Activated CD4-positive, CD25-positive, alpha-beta regulatory T cell (primary cell): ENCODE measurements at places on chromosomes 7 and 10.

DNA sequence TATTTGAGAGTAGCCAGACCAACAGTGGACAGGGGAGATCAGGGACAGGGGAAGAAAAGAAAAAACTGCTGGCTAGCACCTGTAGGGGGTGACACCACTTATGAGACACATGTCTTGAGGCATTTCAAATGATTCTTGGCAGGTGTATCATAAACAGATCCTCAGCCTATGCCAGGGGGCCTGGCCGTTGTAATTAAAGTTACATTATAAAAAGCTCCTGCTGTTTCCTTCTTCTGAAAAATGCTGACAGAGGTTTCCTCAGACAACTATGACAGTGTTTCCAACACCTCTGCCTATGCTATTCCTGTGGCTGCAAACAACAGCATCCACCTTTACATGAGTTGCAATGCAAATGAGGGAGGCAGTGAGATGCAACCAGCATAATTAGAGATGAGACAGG, 281.0 kb upstream of the PTER start:
- no peak for DNase-seq

DNA sequence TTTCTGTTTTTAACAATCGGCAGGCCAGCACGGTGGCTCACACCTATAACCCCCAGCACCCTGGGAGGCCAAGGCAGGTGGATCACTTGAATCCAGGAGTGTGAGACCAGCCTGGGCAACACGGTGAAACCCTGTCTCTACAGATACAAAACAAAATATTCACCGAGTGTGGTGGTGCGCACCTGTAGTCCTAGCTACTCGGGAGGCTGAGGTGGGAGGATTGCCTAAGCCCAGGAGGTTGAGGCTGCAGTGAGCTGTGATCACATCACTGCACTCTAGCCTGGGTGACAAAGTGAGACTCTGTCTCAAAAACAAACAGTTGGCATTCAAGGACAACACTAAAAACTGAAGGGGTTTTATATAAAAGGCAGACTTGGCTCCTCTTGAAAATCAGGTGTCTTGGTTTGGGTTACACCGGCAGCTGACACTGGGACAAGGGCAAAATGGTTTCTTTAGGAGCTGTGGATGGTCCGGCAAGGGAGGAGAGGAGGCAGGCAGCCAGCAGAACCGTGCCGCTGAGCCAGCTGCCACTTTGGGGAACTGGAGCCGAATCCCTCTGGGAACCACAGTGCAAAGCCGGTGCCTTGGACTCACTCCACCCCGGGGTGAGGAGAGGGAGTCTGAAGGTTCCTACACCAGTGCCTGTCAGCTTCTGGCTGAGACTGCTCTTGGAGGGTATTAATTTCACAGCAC, 52.6 kb downstream of the CHST3 start:
- DNase-seq, result no peak

DNA sequence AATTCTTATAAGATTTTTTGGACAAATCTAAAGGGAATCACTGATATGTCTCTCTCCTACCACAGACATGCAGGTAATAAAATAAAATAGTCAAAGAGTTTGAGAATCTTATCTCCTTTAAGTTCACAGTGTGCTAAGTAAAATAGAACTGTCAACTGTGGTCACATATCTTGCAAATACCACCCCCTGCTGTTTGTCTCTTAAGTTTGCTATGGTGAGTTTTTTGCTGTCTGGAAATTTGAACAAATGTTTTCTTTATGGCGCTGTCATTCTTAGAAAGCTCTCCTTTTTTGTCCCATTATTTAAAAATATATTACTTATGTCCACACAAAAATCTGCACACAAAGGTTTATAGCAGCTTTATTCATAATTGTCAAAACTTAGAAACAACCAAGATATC, 19.6 kb downstream of the GIMAP5 start:
- DNase-seq, result no peak

DNA sequence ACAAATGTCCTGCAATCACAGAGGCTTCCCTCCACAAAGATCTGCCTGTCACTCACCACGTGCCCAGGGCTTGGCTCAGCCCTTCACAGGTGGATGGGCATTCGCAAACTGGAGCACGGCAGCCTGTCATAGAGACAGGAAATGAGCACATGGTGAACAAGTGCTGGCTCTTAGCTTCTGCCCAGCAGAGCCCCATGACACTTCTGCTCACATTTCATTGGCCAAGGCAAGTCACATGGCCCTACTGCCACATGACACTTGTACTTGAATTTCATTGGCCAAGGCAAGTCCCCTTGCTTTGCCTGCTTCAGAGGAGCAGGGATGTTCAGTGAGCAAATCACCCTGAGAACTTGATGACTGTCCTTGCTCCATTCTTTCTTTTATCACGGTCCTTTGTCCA, 110.8 kb upstream of the PPP2R2D start:
- no peak for DNase-seq

GRCh38 chr7:96837593-96837992, 127.9 kb upstream of the SEM1 start:
- DNase-seq, result no peak

DNA sequence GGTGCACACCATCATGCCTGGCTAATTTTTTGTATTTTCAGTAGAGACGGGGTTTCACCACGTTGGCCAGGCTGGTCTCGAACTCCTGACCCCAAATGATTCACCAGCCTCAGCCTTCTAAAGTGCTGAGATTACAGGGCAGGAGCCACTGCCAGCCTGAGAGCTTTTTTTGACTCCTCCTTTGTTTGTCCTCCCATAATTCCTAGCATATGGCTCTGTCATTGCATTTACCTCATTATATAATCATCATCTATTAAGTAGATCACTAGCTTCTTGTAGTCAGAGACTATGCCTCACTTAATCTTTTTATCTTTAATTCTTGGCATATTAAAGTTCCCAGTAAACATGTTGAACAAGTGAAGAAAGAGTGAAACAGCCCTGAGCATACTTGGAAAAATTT, 82.1 kb downstream of the CPEB3 start:
- DNase-seq, result no peak

DNA sequence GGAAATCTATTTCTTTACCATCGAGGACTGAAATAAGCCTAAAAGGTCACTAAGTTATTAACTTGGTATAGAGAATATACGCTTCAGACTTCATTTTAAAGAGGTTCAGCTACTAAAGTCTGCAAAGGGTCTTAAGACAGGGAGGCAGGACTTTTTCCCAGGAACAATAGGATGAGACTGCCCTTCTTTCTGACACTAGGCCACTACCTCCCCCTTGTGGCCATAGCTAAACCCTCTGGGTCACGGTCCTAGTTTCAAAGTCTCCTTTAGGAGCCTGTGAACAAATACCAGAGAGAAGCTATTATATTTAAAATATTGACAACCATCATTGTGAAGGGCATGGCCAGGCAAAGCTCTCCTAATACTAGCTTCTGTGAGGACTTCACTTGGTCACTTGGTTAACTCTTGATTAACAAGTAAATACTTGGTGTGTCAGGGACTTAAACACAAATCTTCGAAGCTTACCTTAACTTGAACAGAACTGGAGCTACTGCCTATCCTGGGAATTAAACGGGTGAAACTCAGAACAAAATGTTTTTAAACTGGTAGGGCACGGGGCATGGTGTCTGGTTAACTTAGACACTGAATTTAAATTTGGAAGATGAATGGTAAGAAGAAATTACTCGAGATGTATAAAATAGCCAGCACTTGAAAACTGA, 75.6 kb downstream of the CCDC6 start:
- no peak for DNase-seq

GRCh38 chr10:44966816-44967509, 7.4 kb downstream of the RASSF4 start:
- DNase-seq, result no peak

- DNase-seq, result no peak
These were observed 208.9 kb upstream of the INHBA start for GRCh38 chr7:41911792-41912191.

DNA sequence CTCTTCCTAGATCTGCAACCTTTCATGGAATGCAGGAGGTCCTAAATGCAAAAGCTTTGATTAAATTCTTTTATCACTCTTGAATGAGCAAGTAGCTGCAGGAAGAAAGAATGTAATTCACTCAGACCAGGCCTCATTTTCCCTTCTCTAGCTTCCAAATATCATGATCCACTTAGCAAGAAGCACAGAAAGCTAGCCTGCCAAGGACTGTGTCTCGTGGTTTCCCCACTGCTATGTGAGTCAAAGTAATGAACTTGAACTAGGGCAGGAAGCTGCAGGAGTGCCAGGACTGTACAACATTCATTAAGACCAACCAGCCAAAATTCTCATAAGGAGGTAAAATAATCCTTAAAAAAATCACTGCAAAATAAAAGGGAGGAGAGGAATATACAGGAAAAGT, 379.2 kb downstream of the CALN1 start:
- no peak for DNase-seq

DNA sequence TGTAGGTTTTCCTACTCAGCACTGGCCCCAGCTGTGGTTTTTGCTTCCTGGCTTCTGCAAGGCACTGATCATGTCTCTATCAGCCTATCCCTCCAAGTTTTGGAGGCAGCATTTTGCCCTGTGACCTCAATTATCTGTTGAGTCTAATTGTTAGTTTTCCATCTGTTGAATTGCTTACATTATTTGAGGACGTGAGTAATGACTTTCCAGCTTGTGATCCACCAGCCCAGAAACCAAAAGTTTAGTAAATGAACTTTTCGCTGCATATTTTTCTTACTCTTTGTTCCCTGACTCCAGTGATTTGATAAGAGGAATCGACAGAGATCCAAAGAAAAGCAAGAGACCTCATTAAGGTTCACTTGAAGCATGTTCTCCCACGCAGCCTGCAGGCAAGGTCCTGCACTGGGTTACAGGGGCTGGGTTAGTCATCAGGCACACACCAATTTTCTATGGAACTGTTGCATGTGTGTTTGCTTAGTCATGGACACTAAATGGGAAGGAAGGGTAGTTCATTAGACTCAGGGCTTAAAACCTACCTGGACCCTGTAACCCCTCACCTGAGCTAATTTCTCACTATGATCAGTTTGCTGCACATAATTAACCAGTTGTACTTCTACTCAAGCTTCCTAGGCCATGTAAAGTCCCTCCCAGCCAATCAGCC, 57.2 kb downstream of the AKR1E2 start:
- no peak for DNase-seq

DNA sequence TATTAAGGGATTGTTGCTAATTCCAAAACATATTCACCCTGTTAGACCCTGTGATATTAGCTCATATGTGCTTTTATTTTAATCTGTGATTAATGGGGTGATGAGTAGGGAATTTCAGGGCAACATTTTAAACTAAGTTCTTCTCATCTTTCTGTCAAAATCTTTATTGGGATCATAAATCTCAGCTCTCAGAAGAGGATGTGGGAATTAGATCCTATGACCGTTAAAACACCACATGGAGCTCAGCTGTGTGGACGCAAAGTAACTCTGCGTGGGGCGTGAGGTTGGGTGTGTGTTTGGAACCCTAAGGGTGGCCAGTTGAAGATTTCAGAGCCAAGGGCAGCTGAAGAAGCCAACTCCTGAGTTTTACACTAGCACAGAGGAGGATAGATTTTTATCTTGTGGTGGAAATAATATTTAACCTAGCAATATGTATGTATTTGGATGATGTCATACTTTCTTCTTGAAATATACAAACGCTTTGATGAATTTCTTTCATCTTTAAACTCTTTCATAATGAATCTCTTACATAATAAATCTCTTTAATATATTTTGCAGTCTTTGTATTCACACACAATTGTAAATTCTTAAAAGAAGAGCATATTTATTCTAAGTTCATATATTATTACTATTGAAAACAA, 64.4 kb downstream of the EPDR1 start:
- no peak for DNase-seq

DNA sequence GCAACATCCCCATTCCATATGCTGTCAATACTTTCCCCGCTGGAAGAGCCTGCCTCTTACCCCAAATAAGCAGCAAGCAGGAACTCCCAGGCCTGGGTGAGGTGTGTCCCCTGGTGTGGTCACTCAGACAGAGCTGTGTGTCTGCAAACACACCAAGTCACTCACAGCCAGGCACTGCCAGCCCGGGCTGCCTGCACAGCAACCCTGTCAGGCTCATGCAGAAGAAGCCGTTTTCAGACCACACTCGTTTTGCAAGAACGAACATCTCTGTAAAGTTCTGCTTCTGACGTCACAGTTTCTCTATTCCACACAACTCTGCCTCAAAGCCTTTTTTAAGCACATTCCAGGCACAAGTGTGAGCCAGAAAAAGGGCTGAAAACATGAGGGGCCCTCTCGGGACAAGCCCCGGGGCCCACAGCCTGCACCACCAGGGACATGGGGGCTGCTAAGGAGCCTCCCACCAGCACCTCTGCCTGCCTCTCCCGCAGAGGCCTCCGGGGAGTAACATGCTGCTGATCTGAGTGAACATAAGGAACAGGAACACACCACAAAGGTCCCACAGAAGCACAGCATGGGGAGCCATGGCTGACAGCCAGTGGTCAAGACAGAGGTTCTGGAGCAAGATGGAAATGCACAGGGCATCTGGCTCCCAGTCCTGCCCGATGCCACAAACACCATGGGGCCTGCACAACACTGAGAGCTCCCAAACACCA, 11.4 kb downstream of the PTPRN2 start:
- no peak for DNase-seq
